ENCODE measurements at places on chromosomes 12 and 14. TPM values are rescaled to one million over a fixed set of nuclear protein-coding genes. Genes with fewer than 3 reads are reported as not detected.

The ACSS3 gene
- polyA plus RNA-seq = 10.2 TPM

The IFI27 gene
- 4.1 TPM for polyA plus RNA-seq

The LTB4R2 gene
- polyA plus RNA-seq = 0.98 TPM

The MLF2 gene
- polyA plus RNA-seq = 345 TPM

The OS9 gene
- polyA plus RNA-seq = 312 TPM

The CCDC197 gene
- not detected for polyA plus RNA-seq

The GARIN6 gene
- not detected for polyA plus RNA-seq

The POLE gene
- 9.8 TPM for polyA plus RNA-seq

The TAS2R30 gene
- 0.15 TPM for polyA plus RNA-seq

The NPFF gene
- polyA plus RNA-seq = not detected

The TAC3 gene
- polyA plus RNA-seq = not detected
